ENCODE measurements at places on chromosomes 7 and 10.

DNA sequence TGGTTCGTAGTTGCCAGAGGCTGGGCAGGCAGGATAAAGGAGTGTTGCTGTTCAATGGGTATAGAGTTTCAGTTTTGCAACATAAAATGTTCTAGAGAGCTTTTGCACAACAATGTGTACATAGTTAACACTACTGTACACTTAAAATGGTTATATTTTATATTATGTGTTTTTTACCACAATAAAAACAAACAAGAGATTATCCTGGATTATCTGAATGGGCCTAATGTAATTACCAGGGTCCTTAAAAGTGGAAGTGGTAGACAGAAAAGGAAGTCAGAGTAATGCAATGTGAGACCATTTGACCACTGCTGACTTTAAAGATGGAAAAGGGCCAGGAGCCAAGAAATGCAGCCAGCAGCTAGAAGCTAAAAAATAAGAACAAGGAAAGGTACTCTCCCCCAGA is 159.7 kb downstream of the SGMS1 start:
- DNase-seq, result no peak

DNA sequence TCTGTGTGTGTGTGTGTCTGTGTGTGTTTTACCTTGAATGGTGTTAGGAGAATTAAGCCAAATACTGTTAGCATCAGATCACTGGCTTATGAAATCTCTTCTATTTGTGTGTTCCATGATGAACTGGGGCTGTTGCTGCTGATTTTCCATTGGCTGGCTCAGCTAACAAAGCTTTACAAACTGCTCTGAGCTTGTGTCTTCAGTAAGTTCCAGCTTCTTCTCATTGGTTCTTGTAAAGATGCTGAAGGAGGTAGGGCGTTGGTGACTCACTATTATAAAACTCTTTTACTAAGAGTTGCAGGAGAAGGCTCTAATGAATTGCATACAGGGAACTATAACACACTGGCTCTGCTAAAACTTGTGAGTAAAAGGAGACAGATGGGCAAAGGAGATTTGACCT is 136.4 kb upstream of the PRKCQ start:
- no peak for DNase-seq

DNA sequence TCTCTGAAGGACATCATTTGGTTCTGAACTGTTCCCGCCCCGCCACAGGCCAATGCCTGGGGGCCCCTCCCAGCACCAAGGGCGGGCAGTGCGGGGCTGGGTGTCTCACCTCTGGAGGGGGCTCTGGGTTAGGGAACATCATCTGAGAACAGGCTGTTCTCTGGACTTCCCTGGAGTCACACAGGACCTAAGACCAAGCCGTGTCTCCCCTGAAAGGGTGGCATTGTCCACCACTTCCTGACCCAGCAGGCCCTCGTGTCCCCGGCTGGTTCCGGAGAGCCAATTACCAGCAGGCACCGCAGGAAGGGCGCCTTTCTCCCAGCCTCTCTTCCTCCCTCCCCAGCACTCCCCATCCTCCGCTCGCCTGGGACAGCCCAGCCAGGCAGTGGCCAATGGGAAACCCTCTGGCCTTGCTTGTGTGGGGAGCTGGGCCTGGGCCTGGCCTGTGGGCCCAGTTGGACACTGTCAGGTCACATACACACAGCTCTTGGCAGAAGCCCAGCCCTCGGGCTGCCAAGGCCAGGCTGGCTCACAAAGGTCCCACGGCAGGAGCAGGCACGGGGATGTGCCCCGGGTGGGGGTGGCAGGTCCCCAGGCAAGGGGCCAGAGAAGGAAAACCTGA is 119.5 kb downstream of the SPDYE5 start:
- no peak for DNase-seq

DNA sequence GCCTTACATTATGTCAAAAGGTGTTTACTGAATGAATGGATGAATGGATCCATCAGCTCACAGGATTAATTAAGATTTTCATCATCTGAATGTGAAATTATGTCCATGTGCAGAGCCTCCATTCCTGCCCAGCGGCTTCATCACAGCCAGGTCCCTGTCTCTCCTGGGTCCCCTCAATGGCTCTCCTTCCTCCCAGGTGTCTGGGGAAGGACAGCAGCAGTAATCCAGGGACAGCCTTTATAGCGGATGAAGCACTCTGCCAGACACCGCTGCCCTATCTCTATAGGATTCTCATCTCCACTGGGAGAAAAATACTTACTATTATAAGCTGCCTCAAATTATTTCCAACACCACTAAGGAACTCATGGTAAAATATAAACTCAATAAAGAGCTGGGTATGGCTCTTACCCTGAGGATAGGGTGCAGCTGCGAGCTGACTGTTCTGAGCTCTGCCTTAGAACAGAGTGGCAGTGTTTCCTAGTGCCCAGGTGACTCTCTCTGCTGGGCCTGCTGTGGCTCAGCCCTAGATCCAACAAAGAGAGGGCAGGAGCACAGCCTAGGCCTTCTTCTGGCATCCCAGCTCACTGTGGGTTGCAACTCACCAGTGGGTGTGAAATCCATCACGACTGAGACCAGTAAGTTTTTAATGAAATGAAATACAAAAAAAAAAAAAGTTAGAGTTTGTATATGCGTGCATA is 38.3 kb downstream of the GPRIN2 start:
- DNase-seq, result no peak

DNA sequence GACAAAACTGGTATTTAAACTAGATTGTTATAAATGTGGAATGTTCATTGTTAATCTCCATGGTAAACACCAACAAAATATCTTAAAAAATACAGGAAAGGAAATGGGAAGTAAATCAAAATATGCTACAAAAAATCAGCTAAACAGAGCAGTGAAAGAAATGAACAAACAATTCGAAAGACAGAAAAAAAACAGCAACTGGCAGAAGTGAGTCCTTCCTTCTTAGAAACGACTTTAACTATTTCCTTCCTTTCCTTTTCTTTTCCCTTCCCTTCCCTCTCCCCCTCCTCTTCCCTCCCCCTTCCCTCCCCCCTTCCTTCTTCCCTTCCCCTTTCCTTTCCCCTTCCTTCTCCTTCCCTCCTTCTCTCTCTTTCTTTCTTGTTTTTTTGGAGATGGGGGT is 12.8 kb downstream of the ZNF248 start:
- no peak for DNase-seq

DNA sequence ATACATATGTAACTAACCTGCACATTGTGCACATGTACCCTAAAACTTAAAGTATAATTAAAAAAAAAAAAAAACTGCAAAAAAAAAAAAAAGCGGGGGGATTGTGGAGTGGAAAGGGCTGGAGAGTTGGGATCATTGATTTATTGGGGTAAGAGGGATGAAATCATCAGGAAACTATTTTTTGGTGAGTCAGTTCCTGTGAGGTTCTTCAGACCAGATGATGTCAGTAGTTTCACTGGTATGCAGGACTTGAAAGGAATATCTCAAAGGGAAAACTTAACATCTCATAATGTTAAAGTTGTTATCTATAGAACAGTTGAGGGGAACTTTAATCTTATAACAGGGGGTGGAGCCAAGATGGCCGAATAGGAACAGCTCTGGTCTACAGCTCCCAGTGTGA is 32.6 kb upstream of the TECTB start:
- no peak for DNase-seq

- DNase-seq, result no peak
These were observed 2.1 kb downstream of the SYNPO2L start for GRCh38 chr10:73653701-73654100.

GRCh38 chr7:63925626-63926460 is 72.8 kb upstream of the ZNF722 start:
- peak; percentile 61 for DNase-seq

DNA sequence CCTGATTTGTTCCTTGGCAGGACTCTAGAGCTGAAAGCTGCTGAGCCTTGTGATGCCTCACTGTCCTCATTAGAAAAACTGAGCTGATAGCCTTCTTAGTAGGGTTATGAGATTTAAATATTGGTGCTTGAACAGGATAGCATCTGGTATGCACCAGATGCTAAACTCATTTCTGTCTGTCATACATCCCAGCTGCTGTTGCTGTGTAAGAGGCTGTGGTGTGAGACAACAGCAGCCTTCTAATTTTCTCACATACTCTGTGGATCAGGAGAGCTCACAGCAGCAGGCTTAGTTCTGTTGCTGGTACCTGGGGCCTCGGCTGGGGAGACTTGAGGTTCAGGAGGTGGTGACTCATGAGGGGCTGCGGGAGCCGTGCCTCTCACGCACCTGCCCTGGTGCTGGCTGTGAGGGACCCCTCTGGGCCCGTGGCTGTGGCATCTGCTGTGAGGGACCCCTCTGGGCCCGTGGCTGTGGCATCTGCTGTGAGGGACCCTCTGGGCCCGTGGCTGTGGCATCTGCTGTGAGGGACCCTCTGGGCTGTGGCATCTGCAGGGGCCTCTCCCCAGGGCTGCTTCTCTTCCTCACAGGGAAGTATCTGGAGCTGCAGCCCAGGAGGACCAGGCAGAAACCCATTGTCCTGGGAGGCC is 12.5 kb downstream of the DYNC2I1 start:
- DNase-seq, result no peak

GRCh38 chr7:154869436-154869835 is 133.5 kb downstream of the PAXIP1 start:
- no peak for DNase-seq

DNA sequence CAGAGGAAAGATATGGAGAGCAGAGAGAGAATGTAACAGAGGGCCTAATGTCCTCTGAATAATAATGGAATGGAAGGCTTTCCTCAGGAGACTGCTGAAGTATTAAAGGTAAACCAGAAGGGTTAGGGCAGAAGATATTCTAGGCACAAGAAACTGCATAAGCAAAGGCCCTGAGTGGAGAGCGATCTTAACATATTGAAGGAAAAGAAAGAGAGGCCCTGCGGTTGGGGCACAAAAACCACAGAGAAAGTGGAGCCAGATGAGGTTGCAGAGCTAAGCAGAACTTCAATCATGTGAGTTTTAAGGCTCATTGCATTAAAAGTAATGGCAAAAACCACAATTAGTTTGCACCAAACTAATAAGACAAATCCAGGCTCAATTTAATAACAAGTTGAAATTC is 115.8 kb upstream of the VSTM2A start:
- DNase-seq, result no peak

- DNase-seq, result no peak
These were observed 87.7 kb downstream of the ST7 start for GRCh38 chr7:117041007-117041406.

- DNase-seq, result no peak
These were observed 19.4 kb upstream of the SGCE start for GRCh38 chr7:94675356-94675755.

GRCh38 chr10:70985824-70986622 is 97.7 kb upstream of the PCBD1 start:
- DNase-seq, result no peak

DNA sequence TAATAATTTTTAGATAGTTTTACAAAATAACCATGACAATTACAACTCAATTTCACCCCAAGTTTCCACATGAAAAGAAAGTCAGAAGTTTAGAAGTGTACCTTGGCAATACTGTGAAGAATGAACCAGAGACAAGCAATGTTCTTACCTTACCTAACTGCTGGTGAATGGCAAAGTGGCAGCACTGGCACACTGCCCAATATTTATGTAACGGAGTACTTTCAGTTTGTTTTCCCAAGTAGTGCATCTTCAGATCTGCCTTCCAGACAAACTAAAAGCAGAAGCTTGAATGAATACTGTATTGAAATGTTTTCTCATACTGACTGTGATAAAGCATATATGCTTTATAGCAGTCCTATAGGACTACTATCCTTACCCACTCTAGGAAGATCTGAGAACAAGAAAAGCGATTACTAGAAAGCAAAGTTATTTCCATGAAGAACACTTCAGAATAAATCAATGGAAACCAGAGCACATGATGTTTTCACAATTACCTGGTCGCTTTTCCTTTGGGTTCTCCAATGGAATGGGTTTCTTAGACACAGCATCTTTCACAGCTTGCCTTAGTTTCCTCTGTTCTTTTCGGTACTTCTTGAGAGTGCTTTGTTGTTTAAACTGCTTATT is 1.5 kb downstream of the NOC3L start:
- DNase-seq, result no peak

- no peak for DNase-seq
These were observed 33.7 kb upstream of the TMEM26 start for GRCh38 chr10:61486738-61487396.

DNA sequence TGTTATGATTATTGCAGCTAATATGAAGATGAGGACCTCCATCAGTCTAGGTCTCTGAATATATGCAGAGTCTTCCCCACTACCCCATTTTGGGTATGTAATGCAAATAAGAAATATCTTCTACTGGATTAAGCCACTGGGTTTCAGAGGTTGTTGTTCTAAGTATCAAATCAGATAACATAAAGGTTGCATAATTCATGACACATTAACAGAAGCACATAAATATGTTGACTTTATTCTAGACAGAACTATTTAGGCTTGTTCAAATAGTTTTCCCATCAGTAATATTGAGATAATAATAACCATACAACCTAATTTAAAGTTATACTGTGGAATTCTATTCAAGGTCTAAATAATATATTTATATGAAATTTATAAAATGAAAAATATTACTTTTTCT is 157.1 kb downstream of the ETV1 start:
- DNase-seq, result no peak

DNA sequence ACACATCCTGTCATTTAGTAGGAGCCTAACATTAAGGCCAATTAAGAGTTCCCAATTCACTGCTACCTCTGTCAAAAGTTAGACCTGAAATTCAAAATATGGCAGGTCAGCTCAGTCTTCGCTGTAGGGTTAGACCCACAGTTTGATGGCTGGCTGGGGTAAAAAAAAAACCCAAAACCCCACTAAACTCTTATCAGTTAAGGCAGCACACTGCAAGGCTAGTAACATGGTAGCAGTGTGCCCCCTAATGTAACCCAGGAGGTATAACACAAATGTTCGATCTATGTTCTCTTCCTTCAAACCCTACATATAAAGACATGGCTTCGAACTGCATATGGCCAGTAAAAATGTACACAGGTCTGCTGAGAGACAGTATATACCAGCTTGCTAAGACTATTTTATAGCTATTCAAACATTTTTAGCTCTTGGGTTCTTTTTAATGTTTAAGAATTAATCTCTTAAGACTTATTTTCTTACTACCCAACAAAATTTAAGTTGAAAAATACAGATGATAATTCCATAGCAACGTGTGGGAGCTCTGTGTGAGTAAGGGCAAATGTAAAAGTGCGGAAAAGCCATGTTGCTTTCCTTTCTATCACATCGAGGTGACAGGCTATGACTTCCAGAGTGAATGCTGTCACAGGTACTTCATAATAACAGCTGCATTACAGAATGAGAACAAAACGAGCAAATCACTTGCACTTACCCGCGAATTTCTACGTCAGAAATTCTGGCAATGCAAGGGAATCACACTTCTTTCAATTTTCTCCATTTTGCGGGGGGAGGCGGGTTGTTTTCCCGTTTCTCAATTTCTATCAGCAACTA is 168.4 kb upstream of the IMMP2L start:
- DNase-seq, result no peak

GRCh38 chr10:71846816-71847215 is 4.2 kb downstream of the PSAP start:
- DNase-seq, result no peak

- no peak for DNase-seq
These were observed 7.0 kb downstream of the NAPEPLD start for GRCh38 chr7:103141753-103142404.
